ENCODE measurements at places on chromosomes 4 and X.

DNA sequence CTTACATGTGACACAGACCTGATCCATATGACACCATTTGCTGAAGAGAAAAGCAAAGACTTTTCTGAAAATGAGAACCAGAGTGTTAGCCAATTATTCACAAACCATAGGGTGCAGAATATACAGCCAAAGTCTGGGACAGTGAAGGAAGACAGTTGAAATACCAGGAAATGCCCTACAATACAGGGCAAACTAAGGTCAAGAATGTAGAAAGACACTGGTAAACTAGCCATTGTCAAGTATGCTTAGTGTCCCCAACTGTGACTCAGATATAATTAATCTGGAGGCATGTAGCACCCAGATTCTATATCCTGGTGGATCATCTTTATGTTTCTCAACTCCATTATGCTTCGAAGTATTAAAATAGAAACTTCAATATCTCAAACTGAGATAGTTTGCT lies 200.9 kb upstream of the FSTL5 start:
- no peak for DNase-seq

GRCh38 chr4:148822572-148823418 lies 380.6 kb upstream of the NR3C2 start:
- no peak for DNase-seq

DNA sequence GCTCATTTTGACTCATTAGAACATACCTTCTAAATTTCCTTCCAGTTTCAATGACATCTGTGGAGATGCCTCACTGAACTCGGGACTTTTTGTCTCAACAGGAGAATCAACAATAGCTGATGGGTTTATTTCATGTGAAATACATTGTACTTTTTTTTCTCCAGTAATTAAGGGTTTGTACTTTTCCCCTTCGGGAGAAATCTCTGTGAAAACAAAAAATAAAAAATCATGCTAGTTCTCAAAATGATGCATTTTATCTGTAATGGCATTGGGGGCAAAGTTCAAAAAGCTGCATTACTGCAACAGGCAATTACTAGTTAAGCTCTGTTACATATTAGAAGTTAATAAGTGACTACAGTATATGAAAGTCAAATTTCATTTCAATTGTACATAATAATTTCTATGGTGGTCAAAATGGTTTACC lies 167.3 kb upstream of the SH3RF1 start:
- DNase-seq, result peak; percentile 55

DNA sequence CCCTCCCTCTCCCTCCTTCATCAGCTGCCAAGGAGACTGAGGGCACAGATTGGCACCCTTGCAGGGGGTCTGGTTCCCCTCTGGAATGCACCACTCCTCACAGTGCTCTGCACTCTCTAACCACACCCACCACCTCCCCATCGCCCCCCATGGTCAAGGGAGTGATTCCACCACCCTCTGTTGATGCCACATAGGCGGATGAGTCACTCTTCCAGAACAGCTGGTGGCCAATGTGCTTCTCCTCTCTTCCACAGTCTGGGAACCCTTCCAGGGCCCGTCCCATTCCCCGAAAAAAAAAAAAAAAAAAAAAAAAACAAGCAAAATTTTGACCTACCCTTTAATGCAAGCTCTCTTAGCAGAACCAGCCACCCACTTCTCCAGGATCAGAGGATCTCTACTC lies 341.3 kb upstream of the KLF3 start:
- DNase-seq, result no peak

DNA sequence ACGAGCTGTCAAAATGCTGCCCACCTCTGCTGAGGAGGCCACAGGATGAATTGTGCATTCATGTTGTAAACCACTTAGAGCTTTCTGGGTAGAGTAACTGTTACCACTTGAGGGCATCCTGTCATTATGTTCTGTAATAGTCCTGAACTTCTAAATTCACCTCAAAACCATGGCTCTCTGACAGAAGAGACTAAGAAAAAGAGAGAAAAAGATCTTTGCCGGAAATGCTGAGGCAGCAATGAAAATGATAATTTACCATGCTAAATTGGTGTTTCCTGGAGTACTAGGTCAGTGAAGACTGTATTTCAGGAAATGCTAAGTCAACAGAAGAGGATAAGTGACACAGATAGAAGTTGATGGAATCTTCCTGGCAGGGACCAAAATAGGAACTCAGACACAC lies 942.3 kb upstream of the SLIT2 start:
- no peak for DNase-seq

DNA sequence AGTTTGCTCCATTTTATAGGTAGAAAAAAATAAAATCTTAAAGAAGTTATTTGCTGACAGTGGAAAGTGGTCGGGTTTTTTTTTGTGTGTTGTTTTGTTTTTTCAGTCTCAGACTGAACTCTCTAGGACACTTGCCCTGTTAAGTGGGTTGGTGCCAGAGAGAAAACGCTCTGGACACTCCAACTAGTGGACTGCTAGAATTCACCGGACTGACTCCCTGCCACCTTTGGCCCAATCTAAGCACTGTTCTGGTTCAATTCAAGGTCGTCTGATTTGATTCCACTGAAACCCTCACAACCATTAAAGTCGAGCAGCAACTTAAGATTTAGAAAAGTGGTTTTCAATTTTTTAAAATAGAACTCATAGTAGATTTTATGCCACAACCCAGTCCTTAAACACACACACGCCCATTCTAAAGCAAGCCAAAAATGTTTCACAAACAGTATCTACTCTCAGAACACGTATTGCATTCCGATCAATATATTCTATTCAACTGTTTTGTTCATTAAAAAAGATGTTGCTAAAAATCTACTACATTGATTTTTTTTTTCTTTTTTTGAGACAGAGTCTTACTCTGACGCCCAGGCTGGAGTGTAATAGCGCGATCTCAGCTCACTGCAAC lies 27.3 kb downstream of the RWDD4 start:
- DNase-seq, result no peak

GRCh38 chrX:130895299-130895698 lies 7.7 kb downstream of the ENOX2 start:
- DNase-seq, result no peak

- DNase-seq, result no peak
These were observed 78.3 kb downstream of the CT47B1 start for GRCh38 chrX:120797188-120797851.

DNA sequence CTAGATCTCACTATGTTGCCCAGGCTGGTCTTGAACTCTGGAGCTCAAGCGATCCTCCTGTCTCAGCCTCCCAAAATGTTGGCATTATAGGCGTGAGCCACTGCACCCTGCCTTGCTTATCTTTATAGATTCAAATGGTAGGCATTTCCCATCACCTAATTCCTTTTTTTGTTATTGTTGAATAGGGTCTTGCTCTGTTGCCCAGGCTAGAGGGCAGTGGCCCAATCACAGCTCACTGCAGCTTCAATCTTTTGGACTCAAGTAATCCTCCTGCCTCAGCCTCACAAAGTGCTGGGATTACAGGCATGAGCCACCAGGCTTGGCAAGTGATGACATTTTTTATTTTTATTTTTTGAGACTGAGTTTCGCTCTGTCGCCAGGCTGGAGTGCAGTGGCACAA lies 16.7 kb upstream of the WDR45 start:
- no peak for DNase-seq

DNA sequence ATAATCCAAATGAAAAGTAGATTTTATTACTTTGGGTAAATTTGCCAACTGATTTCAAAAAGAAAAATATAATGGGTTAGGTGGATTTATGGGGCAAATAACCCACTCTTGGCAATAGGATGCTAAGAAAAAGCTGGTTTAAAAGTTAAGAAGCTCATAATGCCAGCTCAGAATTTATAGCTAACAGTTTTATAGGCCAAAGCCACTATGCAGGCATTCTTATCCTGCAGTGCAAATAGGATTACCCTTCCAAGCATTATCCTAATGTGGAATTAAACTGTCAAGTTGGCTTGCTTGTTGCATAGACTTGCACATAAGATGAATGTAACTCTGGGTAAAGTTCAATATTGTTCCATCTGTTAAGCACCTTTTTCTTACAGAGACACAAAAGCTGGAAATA lies 703.0 kb downstream of the PCDH18 start:
- no peak for DNase-seq

DNA sequence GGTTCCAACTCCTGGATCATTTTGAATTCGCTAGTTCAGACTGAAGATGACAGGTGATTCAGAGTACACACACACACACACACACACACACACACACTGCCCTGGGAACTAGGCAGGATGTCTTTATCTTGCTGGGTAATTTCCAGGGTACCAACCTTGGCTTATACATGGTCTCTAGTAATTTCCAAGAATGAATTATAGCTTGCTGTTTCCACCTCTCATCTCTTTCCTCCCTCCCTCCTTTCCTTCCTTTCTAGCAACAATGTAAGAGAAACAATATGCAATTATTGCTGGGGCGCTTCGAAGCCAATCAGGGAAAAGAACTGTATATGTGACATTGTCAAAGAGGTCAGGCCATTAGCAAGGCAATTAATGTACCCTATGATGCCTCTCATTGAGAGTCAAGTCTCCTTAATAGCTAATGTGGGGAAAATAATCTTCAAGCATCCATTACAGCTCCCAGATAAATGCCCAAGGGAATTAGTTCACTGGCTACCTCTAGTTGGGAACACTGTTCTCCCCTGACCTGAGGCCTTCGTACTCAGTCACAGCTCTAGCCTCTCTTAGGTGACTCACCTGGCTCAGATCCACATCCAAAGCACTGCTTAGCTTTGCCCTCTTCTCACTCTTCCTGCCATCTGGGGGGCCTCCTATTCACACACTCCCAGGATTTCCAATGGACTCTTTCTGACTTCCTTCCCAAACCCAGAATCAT lies 311.5 kb downstream of the PPP1R2C start:
- DNase-seq, result no peak

- no peak for DNase-seq
These were observed 4.2 kb upstream of the IQSEC2 start for GRCh38 chrX:53285591-53285990.

- DNase-seq, result no peak
These were observed 809.6 kb upstream of the FRG1 start for GRCh38 chr4:189131118-189131517.

DNA sequence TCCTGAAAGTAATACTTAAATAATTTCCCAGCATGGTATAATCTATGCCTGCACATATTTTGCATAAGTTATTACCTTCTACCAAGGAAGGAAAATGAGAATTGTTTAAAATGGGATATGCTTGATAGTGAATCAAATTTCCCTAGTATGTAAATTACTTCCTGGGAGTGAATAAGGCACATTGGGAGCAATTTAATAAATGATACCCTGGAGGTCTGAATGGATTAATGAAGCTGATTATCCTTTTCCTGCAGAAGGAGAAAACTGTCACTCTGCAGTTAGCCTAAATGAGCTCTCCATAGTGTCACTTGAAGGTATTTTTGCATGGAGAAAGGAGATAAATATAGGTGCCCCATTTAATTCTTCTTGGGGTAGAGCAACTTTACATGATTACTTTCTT lies 2212.0 kb downstream of the PCDH7 start:
- no peak for DNase-seq

DNA sequence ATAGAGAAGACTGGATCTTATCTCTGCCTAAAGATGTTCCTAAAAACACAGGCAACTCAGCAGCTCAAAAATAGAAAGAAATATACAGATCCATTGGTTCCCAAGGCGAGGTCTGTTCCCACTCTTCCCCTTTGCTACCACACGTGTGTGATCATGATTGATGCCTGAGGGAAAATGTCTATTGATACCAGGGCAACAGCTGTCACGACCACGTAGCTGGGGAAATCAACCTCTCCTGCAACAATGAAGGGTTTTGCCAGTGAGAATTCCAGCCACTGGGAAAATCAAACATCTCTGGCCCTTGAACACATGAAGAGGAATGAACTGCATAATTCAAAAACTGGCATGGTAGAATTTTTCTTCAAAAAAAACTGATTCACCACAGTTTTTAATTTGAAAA lies 131.0 kb upstream of the MAP3K15 start:
- DNase-seq, result no peak

GRCh38 chr4:122003335-122003734 lies 51.5 kb upstream of the TRPC3 start:
- DNase-seq, result peak; percentile 11

DNA sequence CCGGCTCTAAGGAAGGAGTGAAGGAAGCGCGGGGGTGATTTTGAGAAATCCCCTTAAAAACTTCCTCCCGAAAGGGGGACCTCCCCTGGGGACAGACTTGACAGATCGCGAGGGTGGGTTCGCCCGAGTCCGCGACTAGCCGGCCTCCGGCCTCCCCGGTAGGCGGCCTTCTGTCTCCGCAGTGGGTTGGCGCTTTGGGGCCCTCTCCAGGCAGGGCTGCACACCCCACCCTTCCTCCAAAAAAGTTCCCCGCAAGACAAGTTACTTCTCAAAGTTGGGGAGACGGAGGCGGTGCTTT lies 24.8 kb downstream of the HOPX start:
- no peak for DNase-seq

DNA sequence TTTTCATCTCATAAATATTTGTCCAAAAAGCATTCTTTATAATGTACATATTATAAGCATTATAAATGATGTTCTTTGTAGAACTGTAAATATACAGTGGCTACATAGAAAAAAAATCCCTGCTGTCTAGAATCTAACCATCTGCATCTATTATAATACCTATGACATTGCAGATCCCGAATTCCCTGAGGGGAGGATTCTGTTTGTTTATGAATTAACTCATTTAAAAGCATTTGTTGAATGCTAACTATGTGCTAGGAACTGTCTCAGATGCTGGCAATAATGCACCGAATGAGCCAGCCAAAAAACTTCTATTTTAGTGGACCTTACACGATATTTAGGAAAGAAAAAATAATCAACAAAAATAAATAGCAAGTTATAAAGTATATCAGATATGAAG lies 189.6 kb downstream of the PACRGL start:
- DNase-seq, result no peak

DNA sequence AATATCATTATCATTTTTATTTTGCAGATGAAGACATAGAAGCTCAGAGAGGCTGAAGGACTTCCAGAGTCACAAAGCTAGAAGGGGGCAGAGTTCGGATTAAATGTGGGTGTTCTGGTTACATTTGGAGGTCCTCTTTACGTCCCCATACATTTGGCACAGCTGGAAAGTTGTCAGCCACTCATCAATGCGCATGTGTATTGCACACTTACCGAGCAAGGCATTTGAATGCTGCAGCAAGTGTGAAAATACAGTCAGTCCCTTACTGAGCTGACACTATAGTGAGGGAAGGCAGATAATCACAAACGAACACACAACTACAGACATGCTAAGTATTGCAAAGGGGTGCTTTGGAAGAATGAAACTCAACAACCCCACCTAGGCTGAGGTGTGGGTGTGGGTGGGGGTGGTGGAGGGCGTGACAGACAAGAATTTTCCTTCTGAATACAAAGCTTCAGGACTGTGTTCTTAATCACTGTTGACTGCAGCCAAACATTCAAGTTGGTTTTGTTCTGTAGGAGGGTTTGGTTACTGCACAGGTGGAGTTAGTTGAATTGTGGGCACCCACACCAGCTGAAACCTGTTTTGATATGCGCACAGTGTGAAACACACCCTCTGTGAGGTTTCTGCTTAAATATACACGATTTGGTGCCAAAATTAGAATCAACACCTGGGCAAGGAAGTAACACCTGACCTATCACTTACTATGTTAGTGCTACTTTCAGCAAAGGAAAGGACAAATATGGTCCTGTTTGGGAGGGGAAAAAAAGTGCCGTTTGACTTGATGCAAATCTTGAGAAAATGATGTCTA lies 72.4 kb downstream of the COQ2 start:
- DNase-seq, result peak; percentile 90

All from GM12878 (cell line).